Activated CD4-positive, alpha-beta T cell treated with anti-CD3 and anti-CD28 coated beads, Interleukin-2, amount 50 U/mL, for 24 hours (primary cell): ENCODE measurements at places on chromosomes 5 and 9.

DNA sequence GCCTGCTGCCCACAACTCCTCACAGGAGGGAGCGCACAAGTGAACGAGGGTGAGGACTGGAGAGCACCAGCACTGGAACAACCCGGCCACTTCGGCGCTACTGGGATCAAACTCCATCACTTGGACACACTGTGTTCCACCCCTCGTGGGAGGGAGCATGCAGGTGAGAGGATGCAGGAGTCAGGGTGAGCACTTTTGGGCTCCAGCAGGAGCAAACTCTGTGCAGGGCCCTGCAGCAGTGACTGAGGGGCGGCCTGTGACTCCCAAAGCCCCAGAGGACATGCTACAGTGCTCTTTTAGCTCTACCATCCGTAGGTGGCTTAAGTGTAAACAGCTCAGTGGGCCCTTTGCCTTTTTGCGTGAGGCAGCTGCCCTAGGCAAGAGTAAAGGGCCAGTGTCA is 4.4 kb upstream of the MOCS2 start:
- DNase-seq, result no peak

- no peak for DNase-seq
These were observed 77.0 kb upstream of the SMIM32 start for GRCh38 chr5:136269973-136270372.

- no peak for DNase-seq
These were observed 50.7 kb downstream of the SLC44A1 start for GRCh38 chr9:105295201-105295550.

- no peak for DNase-seq
These were observed 142.7 kb upstream of the PHYKPL start for GRCh38 chr5:178375348-178375747.

DNA sequence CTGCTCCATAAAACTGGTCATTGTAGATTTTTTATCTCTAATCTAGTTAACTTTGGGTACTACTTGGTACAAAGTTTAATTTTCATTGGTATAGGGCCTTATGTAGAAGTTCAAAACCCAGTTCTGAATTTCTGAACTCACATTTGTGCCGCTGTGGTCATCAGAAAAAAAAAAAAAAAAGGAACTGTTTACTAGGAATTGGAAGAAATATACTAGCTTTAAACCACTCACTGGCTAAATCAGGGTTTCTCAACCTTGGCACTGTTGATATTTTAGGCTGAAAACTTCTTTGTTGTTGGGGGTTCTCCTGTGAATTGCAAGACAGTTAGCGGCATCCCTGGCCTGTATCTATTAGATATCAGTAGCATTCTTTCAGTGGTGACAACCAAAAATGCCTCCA is 4.1 kb upstream of the ZFYVE16 start:
- DNase-seq, result no peak

DNA sequence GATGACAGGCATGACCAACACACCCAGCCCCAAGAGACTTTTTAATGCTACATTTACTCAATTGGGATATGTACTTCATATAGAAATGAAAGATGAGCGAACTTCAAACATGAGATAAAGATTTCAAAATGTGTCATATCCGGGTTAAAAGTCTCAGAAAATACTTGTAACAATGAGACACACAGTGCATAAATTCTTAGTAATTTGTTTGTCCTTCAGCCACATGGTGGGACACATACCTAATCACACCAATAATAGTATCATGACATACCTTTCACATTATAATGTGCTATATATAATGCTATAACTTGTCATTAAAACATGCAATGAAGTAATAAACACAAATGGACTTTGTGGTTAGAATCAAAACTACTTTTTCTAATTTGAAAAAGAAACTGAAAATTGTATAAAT is 204.7 kb upstream of the RFX3 start:
- DNase-seq, result no peak

GRCh38 chr5:179231309-179231708 is 114.0 kb downstream of the ADAMTS2 start:
- no peak for DNase-seq

DNA sequence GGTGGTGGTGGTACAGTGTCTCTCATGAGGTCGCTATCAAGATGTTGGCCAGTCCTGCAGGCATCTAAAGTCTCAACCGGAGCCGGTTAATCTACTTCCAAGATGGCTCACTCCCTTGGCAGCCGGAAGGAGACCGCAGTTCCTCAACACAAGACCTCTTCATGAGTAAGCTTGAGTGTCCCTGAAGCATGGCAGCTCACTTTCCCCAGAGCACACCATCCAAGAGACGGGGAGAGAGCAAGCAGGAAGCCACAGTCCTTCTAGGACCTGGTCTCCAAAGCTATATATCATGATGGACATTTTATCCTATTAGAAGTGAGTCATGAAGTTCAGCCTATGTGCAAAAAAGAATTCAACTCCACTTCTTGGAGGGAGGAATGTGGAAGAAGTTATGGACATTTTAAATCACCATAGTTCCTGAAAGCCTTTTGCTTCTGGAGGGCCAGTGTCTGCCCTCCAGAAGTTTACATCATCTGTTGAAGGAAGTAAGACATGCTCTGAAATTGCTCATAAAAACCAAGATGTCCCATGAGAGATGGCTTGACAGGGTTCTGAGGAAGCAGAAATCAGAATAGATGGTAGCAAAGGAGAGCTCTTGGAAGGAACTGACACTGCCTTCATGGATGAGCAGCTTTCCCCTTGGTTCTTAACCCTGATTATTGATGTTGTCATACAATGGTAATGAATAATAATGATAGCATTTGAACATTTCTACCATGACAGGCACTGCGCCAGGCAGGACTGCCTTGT is 21.3 kb downstream of the GALNT10 start:
- DNase-seq, result no peak

DNA sequence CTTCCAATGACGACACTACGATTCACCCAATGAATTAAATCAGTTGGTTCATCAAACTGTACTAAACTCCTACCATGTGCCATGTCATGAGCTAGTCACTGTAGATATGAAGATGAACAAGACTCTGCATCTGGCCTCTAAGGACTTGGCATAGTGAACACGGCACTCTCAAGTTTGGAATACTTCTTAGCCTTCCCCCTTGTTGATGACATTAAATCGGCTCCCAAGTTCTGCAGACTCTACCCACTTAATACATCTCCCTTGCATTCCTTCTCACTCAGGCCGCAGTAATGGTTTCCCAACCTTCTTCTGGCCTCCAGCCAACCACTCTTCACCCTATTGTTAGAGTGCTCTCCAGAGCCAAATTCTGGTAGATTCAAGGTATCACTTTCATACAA is 184.7 kb downstream of the MAPKAP1 start:
- no peak for DNase-seq

DNA sequence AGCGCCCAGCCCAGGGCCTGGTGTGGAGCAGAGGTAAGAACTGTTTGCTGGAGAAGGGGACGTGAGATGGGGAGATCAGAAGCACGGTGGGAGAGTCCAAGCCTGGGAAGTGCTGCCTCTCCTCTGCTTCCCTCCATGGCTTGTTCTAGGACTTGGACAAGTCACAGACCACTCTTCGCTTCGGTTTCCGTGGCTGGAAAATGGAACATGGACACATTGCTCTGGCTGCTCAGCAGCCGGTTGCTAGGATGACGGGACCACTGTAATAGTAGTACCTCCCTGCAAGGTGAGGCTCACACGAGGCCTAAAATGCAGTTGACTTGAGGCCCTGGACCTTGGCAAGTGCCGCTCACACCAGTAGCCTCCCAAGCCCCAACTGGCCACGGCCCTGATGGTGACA is 175.8 kb upstream of the FSTL4 start:
- DNase-seq, result no peak

DNA sequence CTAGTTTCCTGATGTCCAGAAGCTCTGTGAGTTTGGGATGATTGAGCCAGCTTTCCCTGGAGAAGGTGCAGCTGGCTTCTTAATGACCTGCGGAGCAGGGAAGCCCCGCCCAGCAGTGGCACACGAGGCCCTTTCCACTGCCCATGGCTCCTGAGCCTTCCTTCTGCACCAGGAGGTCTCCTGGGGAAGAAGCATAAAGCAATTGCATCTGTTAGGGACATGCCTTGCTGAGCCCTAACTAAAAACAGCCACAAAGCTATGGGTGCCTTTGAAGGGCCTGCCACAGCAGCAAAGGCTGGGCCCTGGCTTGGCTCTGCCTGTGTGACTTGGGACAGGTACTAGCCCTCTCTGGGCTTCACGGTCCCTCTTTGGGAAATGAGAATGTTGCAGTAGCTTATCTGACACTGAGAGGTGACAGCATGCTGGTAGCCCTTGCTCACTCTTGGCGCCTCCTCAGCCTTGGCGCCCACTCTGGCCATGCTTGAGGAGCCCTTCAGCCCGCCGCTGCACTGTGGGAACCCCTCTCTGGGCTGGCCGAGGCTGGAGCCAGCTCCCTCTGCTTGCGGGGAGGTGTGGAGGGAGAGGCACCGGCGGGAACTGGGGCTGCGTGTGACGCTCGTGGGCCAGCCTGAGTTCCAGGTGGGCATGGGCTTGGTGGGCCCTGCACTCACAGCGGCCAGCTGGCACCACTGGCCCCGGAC is 218.4 kb downstream of the FSTL4 start:
- no peak for DNase-seq

DNA sequence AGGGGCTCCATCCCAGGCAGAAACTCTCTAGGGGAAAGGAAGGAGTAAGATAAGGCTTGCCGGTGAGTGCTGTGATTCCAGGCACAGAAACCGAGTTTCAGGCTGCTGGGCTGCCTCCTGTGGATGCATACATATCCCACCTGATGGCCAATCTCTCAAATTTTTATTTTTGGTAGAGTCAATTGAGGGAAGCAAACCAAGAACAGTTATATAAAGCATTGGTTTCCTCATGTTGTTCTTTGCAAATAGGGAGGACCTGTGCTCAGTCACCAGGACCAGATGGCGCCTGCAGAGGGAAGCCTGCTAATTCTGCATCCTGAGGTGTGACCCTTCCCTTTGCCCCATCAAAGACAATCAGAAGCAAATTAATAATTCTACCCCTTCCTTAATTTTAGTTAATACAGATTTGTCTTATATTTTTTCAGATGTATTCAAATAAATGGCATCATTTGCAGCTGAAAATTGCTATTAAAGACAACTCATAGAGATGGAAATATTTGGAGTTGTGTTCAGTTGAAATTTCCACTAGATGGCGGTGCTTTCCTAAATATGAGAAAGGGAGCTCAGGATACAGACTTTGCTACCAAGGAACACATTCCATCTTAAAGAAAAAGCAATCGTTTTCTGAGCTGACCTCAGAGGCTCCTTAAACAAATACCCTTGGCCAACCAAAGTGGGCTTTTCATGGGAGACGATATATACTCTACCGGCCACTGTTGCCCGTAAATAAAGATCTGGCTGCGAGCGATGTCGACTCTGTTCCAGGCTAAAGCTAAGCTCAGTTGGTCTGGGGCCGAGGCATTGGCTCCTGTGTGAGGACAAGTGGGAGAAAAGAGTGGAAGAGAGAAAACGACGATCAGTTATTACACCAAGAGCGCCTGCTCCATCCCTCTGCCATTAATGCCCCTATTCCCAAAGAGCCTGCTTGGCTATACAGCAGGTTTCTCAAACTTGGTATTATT is 225.7 kb upstream of the KLF9 start:
- no peak for DNase-seq

- DNase-seq, result no peak
These were observed 22.4 kb upstream of the TNFAIP8 start for GRCh38 chr5:119333421-119333851.

GRCh38 chr5:38755181-38755580 is 90.6 kb upstream of the OSMR start:
- no peak for DNase-seq

DNA sequence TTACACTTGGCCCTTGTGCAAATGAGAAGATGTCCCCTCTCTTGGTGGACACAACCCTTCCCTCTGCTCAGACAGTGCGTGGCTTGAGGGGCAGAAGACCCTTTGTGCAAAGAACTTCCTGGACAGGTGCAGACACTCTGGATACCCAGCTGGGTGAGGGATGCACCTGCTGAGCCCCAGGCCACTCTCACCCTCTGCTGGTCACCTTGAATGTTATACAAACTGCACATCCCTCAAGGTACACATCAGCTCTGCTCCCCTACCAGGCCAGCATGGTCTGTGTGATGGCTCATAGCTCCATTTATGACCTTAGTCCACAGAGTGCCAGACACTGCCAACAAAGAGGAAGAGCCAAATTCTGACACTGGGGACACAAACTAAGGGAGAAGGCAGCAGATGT is 3.1 kb upstream of the DIRAS2 start:
- no peak for DNase-seq

- DNase-seq, result no peak
These were observed 428.8 kb downstream of the SH3GL2 start for GRCh38 chr9:18007621-18008020.

- DNase-seq, result no peak
These were observed 108.0 kb upstream of the PTGER4 start for GRCh38 chr5:40571729-40572128.

DNA sequence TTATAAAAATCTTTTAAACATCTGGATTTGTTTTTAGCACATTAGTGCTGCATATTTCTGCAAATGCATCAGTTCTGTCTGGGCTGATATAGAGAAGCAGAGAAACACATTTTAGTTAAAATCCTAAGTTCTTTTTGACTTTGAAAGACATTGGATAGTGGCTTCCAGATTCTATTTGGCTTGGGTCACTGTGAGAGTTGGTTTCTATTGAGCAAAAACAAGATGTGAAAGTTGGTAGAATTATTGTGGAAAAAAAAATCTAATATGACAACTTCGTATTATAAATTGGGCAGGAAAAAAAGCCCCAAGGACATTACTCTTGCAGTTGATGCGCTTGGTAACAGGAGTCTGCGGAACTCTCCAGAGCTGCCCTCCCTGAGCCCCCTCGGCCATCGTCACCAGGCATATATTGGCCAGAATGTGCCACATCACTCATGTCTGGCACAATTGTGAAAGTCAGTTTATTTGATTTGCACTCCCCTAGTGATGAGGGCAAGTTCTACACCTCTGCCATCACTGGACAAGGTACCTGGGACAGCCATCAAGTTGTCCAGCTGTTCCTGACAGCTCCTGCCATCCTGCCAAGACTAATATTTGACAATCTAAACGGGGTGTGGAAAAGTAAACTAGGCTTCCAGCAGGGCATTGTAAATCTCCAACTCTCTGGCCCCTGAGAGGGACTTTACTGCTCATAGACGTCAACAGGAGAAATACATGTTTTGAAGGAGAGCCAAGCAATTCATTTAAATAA is 334.5 kb downstream of the TENT4A start:
- DNase-seq, result no peak

DNA sequence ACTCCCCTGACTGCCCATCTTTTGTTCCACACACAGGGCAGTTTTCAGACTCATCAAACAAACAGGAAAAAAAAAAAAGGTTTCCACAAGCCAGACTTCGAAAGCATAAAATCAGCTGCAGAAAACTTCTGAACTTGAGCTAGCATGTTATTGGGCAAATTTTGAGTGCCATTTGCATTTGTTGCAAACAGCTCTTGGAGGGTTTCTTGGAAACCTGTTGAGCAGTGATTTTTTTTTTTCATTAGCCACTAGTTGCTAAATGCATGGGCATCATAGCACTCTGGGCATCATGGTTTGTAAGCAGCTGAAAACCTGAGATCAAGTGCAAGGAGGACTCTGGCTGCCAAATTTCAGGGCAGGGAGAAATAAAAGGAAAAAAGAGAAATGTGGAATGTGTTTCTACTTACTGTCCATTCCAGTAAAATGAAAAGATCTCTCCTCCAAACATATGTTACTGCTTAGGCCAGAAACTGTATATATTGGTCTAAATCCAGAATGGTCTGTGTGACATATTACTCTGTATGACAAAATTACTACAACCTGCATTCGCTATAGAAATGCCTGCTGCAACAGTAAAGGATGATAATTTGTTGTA is 85.2 kb upstream of the SMIM23 start:
- DNase-seq, result no peak

GRCh38 chr5:171711571-171711970 is 74.0 kb upstream of the SMIM23 start:
- DNase-seq, result no peak

GRCh38 chr9:107699231-107699630 is 209.7 kb upstream of the KLF4 start:
- no peak for DNase-seq

- DNase-seq, result no peak
These were observed 94.0 kb downstream of the MSX2 start for GRCh38 chr5:174818430-174818829.
